CD4-positive, alpha-beta T cell (primary cell): ENCODE measurements at places on chromosomes 3 and 15.

DNA sequence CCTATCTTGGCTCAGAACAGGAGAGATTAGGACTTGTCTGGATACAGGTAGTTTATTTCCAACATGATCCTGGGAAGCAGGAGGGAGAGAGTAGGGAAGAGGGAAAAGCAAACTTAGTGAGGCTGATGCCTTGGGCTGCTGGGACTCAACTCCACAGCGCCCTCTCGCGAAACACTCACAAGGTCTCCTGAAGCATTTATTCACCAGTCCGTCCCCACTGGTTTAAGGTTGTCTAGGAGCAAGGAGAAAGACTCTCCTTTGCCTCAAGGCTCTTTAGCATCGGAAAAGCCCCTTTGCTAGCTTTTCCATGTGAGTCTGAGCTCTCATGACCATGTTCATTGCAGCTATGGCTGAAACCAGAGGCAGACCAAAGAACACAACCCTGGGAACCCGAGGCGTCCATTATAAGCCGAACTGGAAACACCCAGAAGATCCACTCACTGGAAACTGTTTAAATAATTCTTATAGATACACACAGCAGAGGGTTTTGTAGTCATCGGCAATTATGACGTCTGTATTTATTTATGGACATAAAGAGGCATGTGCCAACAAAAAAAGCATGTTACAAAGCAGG is 244.5 kb downstream of the CD47 start:
- DNase-seq, result no peak

GRCh38 chr3:58490860-58491501 is 915 bp upstream of the KCTD6 start:
- no peak for DNase-seq

DNA sequence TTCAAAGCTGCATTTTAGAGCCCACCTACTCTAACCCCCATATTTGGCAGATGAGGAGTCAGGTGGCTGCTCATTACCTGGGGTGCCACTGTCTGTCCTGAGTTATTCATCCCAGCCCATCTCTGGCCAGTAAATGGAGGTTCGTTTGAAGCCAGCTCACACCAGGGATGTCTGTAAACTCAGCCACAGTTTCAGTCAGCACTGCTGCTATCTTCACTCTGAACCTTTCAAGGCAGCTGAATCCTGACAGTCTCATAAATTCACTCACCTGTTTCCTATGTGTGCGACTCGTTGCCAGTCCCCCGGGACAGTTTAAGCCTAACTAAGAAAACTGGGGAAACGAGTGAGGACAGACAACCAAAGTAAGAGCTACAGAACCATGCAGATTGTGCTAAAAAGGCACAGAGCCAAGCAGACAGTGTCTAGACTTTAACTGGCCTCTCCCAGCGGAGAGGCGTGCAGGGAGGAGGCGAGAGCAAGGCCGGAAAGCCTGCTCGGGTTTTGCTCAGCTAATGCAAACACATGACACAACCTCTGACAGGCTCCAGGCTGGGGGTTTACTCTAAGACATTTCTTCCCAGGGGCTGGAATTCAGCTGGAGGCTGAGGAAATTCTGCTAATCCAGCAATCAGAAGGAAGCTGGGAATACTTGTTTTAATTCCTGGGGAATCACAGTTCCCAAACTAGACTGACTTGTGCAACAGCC is 12.0 kb downstream of the FSTL1 start:
- no peak for DNase-seq

DNA sequence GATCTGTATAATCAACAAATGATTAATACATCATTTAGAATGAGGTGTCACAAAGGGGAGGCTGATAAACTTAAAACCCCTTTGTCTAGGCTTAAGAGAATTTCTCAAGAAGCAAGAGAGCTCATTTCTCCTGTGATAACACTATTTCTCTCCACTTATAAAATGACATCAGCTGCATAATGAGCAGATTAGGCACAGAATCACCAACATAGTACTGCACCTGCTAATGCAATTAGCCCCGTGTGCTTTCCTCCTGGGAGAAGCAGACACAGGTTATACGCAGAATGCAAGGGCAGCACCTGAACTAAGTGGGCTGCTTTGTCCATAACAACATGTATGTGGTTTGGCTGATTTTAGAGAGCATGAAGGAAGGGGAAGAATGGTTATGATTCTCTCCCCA is 515.3 kb upstream of the CFAP20DC start:
- DNase-seq, result no peak

- DNase-seq, result no peak
These were observed 83.6 kb downstream of the CCR1 start for GRCh38 chr3:46124216-46125177.

- DNase-seq, result no peak
These were observed 299.2 kb downstream of the ADAMTS17 start for GRCh38 chr15:100042558-100042957.
